Hematopoietic multipotent progenitor cell (in vitro differentiated cells): ENCODE measurements at places on chromosomes 4 and X. TPM values are rescaled to one million over a fixed set of nuclear protein-coding genes. Genes with fewer than 3 reads are reported as not detected.

DNA sequence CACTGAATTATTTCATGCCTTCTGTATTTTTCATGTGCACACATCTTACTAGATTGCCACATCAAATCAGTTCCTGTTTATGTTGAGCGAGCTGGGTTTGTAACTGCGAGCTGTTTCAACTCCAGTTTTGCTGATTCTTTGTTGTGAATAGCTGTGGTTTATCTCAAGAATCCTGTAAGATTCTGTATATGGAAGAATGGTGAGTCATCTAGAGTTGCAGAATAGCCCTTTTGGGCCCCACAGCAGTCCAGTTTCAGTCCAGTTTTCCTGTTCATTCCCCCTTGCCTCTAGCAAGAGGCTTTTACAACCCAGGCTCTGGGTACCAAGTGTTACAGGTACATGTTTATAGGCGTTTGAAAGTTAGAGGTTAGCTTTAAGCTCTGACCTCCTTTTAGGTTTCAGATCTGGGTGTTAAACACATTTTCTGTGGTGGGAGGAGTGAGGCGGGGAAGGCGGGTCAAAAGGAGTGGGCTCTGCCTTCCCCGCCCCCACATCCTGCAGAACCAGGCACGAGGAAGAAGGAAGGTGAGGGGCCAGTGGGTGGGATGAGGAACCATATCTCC lies 32.7 kb downstream of the TBC1D14 start:
- peak; percentile 24 for DNase-seq

Gene VCX
- total RNA-seq: not detected

- DNase-seq: no peak
Observed at GRCh38 chr4:74104145-74104544, 5.2 kb upstream of the CXCL2 start.

DNA sequence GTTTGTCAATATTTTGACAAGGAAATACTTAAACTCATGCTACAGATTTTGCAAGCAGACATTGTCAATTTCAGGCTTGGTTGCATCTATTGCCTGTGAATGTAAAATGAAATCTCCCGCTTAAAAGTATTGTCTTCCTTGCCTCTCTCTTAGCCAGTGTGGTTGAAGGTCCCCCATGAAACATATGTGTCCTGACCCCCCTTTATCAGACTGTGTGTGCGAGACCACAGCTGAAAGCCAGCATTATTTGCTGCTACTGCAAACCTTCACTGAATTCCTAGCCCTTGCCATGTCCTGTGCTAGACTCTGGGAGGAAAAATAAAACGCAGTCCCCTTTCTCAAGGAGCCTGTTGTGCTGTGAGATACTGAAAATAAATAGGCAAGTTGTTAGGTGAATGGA lies 16.6 kb upstream of the CLNK start:
- no peak for DNase-seq

DNA sequence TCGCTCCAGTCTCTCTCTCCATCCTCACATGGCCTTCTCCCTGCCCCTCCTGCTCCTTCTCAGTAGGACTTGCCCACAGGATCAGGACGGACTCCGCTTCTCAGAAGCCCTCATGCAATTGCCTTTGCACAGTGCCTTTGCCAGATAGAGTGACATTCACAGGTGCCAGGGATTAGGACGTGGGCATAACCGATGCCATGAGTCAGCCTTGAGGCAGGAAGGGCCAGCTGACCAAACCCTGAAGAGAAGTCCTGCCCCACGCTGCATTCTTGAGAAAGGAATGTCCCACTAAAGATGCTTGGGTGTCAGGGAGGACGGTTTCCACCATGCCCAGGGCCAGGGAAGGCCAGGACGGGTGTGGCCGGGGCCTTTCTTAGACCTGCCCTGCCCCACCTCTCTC lies 6.6 kb upstream of the GRPEL1 start:
- DNase-seq: no peak
